DMS53 (cell line): ENCODE measurements at places on chromosomes 3 and 15.

- DNase-seq = no peak
Measured at GRCh38 chr3:196643201-196643749, 3.8 kb downstream of the NRROS start.

GRCh38 chr3:31790193-31791089 is 190.6 kb downstream of the OSBPL10 start:
- no peak for DNase-seq

DNA sequence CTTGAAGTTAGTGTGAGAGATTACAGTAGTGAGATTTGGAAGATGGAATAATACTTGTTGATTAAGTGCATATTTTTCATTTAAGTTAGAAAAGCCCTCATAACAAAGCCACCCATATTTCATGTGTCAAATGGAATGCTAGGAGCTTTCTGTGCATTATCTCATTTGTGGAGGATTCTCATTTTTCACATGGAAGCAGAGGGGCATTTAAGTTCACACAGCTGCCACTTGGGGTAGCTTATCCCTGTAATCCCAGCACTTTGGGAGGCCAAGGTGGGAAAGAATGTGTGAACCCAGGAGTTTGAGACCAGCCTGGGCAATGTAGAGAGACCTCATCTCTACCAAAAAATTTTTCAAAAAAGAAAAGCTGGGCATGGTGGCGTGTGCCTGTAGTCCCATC is 55.2 kb downstream of the RAB7A start:
- no peak for DNase-seq

- peak; percentile 88 for DNase-seq
Measured at GRCh38 chr3:149339931-149340309, 6.5 kb upstream of the TM4SF18 start.

DNA sequence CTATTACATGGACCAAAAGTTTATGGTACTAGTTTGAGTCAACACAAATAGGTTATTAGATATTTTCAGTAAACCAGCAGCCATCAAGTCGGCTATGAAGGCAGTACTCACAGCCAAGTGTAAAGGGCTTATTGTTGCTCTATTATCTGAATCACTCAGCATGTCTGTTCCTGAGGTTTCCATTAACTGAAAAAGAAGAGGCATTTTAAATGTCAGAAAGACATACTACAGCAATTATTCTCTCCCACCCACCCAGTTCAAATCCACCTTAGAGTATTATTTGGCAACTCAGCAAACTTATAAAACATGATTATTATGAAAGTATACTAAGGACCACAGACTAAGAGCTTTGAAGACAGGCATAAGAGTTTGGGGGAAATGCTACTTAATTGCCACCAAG is 93.1 kb downstream of the BTD start:
- DNase-seq = no peak

GRCh38 chr3:51796854-51797253 is 17.8 kb upstream of the IQCF6 start:
- DNase-seq = no peak

DNA sequence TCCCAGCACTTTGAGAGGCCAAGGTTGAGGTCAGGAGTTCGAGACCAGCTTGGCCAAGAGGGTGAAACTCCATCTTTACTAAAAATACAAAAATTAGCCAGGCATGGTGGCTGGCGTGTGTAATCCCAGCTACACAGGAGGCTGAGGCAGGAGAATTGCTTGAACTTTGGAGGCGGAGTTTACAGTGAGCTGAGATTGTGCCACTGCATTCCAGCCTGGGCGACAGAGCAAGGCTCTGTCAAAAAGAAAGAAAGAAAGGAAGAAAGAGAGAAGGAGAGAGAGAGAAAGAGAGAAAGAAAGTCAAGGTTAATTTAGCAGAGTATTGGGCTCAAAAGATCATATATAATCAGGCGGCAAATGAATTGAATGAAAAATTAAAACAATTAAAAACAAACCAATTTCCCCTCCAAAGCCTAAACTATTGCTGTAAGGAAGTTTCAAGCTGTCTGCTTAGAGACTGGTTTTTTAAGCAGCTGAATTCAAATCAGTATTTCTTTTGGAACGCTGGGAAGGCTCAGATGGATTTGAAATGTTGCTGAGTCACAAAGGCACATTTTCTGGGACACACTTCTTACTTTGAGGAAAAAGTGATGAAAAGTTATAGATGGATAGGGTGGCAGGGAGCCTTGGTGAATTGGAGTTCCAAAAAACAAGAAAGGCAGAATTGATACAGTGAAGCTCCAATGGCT is 81.3 kb upstream of the BHLHE40 start:
- no peak for DNase-seq

DNA sequence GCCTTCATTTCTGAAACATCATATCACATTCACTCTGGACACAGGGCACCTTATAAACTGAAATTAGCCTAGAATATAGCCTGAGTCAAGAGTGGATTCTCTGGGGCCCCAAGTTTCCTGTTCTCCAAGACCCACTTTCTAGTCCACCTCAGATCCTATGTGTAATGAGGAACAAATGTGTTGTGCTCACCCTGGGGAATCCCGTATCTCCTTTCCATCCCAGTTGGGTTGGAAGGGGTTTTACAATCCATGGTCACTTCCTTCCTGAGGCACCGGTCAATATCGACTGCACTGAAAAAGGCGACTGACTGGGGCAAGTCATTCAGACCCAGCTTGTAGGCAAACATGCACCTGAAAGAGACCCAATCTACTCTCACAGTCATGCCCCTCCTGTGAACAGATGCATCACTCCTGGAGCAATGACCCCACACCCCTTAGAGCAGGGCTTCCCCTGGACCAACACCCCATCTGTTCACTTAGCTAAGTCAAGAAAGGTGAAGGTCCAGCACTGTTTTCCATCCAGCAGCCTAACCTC is 17.4 kb downstream of the POLG start:
- DNase-seq = no peak

- no peak for DNase-seq
Measured at GRCh38 chr3:3783210-3783609, 16.0 kb upstream of the LRRN1 start.

- DNase-seq = peak; percentile 64
Measured at GRCh38 chr3:104323226-104323625, 1043.5 kb upstream of the ALCAM start.

- no peak for DNase-seq
Measured at GRCh38 chr3:49781415-49782199, 4.7 kb downstream of the IP6K1 start.

GRCh38 chr3:134645515-134645914 is 5.3 kb downstream of the KY start:
- DNase-seq = no peak

GRCh38 chr3:187445356-187445755 is 77.2 kb downstream of the RTP4 start:
- no peak for DNase-seq

DNA sequence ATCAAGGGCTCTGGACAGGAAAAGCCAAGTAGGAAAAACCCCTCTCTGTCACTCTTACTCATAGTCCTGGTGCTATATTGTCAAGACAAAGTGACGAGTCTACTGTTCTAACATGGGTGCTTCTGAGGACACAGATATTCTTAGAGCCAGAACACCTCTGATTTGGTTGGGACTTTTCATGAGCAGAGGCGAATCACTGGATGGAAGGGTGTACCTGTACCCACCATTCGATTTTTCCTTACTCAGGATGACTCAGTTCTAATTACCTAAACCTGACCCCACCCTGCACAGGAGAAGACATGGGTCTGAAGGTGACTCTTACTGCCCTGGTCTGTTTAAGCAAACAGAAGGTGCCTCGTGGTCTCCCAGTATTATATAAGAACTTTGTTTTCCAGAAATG is 58.5 kb downstream of the ABCC5 start:
- no peak for DNase-seq

GRCh38 chr3:64224826-64225610 is at the start of gene PRICKLE2:
Gene PRICKLE2 (minus strand): TSS chr3:64225466. CDS start chr3:64198927, 26,539 bp downstream.
- no peak for DNase-seq

DNA sequence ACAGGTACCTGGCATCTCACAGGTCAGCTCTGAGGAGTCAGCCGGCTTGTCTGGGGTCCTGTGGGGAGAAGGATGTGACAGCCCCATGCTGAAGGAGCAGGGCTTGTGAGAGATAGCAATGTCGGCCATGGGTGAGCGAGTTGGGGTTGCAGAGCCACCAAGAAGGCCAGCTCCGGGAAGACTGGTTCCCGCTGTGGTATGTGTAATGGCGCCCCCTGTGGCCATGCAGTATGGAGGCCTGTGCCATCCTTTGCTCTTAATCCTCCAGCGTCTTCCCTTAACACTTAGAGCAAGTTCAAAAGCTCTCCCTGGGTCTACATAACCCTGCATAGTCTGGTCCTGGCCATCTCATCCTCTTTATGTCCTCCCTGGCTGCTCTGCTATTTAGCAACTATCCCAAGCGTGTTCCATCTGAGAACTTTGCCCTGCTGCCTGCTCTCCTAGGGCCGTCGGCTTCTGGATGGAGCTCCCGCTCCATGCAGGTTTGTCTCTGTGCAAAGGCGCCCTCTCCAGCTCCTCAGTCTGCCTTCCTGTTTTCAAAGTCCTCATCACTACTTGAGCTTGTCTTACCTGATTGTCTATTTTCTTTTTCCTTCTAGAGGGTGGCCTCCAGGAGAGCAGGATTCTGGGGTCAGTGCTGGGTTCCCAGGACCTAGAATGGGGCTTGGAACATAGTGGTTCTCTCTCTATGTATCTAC is 40.8 kb upstream of the IQCF6 start:
- peak; percentile 14 for DNase-seq

- no peak for DNase-seq
Measured at GRCh38 chr3:100171211-100171914, 57.1 kb upstream of the FILIP1L start.

DNA sequence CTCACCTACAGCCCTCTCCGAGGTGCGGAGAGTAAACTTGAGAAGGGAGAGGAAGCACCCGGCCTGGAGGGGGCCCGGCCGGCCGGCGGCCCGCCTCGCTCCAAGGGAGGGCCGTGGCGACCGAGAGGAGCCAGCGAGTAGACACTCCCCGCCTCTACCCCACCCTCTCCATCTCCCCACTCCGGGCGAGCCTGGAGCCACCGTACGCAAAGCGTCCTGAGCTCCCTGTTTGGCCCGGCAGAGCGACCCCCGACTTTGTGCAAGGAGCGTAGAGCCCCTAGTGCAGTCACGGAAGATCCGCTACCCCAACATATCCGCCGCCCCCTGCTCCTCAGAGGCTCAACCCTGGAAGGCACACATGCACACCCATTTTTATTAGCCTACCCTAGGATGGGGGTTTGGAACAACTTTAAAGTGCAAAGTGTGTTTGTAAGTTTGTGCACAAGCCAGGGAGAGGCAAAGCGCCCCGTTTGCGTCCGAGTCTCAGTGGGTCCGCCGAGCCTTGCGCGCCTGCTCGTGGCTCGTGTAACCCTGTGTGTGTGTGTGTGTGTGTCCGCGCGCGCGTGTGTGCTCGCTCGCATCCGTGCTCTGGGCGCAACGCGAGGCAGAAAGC is 508 bp upstream of the SMAD6 start:
- peak; percentile 73 for DNase-seq

DNA sequence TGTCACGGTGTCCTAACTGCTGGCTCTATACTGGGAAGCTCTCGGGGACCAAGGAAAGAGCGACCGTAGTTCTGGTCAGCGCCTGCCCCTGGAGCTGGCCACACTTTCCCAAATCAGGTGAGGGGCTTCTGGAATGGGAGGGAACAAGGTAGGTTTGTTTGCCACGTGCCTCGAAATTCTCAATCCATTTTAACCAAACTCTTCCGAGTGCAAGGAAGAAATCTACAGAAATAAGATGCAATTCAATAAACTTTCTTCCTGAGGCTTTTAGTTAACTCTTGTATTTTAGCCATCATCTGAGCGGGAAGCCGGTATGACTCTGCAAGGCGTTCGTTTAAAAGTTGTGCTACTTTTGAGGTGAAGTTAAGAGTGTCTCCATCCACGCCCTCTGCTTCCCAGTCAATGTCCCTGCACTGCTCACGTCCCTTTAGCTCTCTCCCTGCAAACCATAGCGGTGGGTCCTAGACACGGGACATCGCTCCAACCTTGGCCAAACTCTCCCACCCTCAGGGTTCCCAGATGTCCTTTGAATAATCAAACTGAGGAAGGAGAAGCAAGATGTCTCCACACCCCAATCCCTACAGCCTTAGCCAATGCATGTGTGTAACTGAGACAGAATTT is 597 bp downstream of the AGTR1 start:
- DNase-seq = no peak

- no peak for DNase-seq
Measured at GRCh38 chr15:79101866-79102581, 11.4 kb upstream of the RASGRF1 start.

DNA sequence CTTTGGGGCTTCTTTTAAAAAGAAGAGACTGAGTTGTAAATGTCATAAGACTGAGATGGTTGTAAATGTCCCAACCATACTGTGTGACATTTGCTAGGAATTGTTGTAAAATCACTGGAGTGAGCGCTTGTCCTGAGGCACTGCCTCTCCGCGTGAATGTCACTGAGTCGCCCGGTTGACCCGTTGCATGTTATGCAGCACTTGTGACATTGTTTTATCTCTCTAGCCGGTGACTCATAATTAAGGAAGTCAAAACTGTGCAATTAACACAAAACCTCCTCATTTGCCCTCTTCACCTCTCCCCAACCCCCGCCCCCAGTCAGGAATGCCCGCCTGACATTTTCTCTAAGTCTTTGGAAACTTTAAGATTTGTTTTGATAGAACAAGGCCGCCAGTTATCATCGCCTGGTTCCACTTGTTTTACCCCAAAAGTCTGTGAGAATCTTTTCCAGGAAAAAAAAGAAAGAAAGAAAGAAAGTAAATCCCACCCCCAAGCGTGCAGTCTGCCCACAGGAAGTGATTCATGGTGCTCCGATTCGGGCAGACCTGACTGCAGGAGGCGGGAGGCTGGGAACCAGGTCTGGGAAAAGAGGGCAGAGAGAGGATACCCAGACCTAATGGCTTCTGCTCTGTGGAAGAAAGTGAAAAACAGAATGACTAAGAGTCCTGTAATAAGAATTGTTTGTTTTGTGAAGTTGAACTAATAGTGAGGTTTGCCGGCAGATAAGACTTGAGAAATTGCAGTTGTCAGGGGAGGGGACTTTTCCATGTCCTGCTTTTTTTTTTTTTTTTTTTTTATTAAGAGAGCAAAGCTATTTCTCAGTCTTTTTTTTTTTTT is 84.8 kb downstream of the SMAD3 start:
- peak; percentile 66 for DNase-seq

DNA sequence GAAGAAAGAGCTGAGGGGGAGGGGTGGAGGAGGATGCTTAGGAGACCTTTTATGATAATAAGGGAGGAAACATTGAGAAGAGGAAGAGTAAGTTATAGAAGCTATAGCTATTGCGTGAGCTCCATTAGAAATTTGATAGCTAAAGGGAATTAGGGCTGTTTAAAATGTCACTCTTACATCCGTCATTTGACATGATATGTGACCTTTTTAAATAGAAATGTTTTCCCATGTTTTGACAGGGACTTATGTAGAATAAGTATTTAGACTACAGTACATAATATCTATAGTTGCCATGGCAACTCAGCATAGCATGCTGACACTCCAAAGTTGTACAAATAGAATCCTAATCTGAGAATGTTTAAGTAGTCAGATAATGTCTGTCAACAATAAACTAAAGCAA is 19.2 kb downstream of the RAD51 start:
- peak; percentile 89 for DNase-seq
